ENCODE measurements at places on chromosomes 5 and 9.
A peak's percentile ranks its signal among the peaks of the same experiment; 100 is the strongest.

DNA sequence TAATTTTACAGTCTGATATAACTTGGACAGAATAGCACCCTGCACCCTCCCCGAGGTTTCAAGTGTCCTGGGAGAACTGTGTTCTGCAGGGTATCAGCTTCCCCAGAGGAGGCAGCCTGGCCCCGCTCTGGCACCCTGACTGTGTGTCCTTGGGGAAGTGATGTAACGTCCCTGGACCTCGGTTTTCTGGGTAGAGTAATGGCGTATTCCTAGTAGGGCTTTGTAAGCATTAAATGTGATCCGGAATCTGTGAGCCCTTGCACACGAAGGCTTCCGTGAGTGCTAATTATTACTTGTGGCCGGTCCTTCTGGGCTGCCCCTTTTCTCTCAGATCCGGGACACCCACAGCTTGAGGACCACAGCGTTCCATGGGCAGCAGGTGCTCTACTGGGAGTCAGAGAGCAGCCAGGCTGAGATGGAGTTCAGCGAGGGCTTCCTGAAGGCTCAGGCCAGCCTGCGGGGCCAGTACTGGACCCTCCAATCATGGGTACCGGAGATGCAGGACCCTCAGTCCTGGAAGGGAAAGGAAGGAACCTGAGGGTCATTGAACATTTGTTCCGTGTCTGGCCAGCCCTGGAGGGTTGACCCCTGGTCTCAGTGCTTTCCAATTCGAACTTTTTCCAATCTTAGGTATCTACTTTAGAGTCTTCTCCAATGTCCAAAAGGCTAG lies 1.0 kb upstream of the CACFD1 start:
- no peak for DNase-seq

GRCh38 chr5:55234121-55234700 lies 803 bp upstream of the CCNO start:
- DNase-seq, result peak; percentile 17

DNA sequence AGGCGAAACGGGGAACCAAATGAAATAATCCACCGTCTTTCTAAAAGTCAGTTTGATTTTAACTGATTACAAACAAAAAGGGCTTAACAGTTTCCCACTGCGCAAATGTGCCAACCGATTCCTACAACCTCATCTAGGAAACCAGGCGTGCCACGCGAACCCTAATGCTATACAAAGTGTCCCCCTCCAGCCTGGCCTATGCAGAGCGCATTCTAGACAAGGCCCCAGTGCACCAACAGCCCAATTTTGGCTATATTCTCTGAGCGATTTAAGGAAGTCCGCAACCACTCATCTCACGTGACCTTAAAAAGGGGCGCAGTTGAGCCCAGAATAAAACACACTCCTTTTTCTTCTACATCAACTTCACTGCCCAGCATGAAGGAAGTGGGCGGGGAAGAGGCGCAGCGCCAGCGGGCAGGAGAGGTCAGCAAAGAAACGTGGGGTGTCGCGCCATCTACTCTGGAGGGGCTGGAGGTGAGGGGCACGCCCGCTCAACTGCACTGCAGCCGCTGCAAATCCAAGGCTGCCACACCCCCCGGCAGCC lies 779 bp downstream of the FAM13B start:
- no peak for DNase-seq

GRCh38 chr9:99925541-99925940 lies 19.1 kb downstream of the STX17 start:
- no peak for DNase-seq

DNA sequence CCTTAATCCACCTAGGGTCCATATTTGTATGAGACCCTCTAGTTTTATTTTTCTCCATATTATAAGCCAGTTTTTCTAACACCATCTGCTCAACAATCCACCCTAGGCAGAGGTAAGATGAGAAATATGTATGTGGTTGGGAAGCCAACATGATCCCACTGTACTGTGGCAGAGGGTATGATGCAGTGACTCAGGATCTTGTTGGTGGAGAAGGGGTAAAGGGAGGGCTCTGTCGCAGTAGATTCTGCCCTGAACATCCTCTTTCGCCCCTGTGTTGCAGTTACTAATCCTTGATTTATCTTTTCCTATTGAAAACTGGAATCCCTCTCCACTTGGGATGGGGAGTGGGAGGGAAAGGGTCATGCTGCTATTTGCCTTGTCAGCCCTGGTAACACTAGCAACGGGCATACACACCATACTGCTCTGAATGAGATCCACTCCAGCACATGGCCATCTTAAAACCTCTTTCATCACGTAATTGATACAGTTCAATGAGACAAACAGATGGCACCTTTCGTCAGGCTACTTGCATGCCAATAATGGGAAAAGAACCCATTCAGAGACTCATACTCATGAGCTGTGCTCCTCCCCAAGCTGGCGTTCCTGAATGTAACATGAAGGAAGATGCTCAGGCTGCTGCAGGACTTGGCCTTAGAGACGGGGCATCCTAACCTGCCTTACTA lies 63.0 kb downstream of the ADAMTS12 start:
- no peak for DNase-seq

DNA sequence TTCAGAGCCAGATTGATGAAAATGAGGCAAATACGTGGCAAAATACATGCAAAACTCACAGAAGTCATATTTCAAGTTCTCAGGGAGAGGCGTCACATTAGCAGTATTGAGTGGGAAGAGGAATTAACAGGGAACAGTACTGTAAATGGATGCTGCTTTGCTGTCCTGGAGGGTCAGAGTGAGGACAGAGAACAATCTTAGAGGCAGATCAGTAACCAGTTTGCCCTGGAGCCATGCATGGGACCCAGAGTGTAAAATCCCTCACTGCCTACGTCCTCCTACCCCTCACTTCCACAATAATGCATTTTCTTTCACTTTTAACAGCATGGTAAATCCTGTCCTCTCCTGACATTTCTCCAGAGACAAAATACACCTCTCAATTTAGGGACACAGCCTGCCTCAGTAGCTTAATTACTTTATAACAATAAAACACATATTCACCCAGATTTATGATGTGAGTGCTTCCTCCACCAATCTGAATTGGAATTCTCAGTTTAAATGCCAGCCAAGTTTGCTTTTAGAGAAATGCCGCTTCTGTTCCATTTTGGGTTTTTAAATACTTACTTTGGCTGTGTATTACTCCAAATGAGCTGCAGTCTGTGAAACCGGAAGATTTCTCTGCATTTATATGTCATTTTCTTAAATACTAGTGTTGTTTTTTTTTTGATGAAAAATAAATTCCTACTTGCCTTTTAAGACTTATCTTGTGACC lies 70.0 kb downstream of the LMNB1 start:
- DNase-seq, result no peak

DNA sequence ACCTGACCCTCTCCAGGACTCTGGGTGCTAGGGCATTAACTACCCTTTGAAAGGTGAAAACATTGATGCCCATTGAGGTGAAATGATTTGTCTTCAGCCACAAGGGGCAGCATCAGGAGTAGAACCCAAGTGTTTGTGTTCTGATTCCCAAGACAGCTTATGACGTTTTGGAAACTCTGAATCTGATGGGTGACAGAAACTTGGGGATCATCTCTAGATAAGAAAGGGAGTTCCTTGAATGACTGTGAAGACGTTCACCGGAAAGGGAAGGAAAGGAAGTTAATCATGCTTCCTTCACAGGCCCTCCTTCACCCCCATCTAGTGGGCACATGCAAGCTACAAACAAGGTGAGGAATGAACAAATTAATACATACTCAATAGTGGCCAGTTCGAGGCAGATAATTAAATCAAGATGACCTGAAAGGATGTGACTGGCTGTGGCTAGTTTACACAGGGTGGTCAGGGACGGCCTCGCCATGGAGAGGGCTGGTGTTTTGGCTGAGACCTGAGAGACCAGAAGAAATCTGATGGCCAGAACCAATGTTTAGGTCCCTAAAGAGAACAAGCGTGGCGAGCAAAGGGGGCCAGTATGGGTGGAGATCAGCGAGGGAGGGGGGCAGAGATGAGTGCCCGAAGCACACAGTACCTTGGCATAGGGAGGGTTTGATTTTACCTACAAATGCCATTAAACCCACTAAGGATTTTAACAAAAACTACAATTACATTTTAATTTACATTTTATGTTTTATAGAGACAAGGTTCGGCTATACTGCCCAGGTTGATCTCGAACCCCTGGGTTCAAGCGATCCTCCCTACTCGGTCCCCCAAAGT lies 937 bp upstream of the SLC26A2 start:
- DNase-seq, result peak; percentile 56
